ENCODE measurements at places on chromosomes 2 and 18. TPM values are rescaled to one million over a fixed set of nuclear protein-coding genes. Genes with fewer than 3 reads are reported as not detected.

DNA sequence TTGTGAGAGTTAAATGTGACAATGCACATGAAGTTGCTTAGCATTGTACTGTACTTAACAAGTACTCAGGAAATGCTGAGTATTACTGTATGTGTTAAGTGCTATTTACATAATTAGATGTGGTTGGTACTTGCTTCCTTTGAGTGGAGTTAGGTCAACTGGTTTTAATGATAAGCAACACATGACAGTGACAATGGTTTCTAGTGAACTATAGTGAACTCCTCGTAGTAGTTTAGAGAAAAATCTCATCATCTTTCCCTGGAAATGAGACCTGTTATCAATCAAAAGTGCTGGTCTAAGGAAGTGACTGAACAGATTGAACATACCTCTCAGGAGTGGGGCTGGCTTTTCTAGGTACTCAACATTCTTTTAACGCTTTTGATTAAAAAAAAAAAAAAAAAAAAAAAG lies 29.2 kb upstream of the ZDBF2 start:
- no peaks in the 10 kb centered on the region for H3K4me1 ChIP-seq
- H3K4me3 ChIP-seq, result no peak overlapping the region
- no peaks in the 10 kb centered on the region for H3K27me3 ChIP-seq
- no peak for DNase-seq
- H3K27ac ChIP-seq, result no peak overlapping the region

- H3K4me1 ChIP-seq, result no peaks in the 10 kb centered on the region
- no peak overlapping the region for H3K4me3 ChIP-seq
- no peaks in the 10 kb centered on the region for H3K36me3 ChIP-seq
- H3K27me3 ChIP-seq, result no peaks in the 10 kb centered on the region
- no peak overlapping the region for H3K27ac ChIP-seq
- DNase-seq, result no peak
Observed at GRCh38 chr2:135890835-135891234, 14.6 kb upstream of the MCM6 start.

DNA sequence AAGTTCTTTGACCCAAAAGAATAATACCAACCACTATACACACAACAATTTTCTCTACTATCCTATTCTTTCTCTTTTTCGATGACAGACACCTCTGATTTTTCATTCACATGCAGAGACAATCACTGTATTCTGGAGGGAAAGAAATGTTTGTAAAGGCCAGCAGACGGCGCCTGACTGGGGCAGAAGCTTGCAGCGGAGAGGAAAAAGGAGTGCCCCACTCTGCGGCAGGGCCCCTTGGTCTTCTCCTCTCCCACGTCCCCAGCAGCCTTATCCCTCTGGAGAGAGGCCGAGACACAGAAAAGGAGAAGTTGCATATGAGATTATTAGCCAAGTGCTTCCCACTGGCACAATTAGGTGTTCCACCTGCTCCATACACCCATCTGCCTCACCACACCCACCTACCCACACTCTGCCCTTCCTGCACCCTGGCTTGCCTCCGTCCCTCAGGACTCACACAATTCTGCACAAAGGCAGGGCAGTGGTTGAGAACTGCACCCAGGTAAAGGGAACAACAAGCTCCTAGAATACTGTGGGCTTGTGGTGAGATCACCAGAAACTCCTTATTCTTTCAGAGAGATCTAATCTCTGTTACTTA lies 687.3 kb downstream of the NRXN1 start:
- no peak for DNase-seq
- H3K27me3 ChIP-seq, result no peaks in the 10 kb centered on the region
- no peaks in the 10 kb centered on the region for H3K4me1 ChIP-seq
- no peak overlapping the region for H3K4me3 ChIP-seq

DNA sequence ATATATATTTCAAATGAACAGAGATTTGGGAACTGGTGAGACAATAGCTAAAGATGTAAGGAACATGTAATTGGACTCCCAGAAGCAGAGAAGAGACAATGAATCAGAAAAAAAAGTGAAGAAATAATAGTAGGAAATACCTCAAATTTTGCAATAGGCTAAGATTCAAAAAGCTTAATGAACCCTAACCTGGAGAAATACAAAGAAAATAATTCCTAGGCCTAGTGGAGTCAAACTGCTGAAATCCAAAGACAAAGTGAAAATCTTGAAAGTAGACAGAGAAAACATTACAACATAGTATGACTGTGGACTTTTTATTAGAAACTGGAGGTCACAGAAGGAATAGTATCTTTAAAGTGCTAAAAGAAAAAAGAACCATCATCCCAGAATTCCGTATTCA lies 76.7 kb downstream of the LAMA3 start:
- DNase-seq, result no peak
- no peaks in the 10 kb centered on the region for H3K36me3 ChIP-seq
- H3K27me3 ChIP-seq, result no peaks in the 10 kb centered on the region
- no peaks in the 10 kb centered on the region for H3K4me1 ChIP-seq
- H3K27ac ChIP-seq, result no peak overlapping the region
- no peak overlapping the region for H3K4me3 ChIP-seq

GRCh38 chr2:190820416-190820815 lies 60.2 kb upstream of the GLS start:
- no peaks in the 10 kb centered on the region for H3K27me3 ChIP-seq
- H3K27ac ChIP-seq, result no peak overlapping the region
- H3K4me3 ChIP-seq, result no peak overlapping the region

GRCh38 chr2:202376460-202377206 lies 506 bp downstream of the BMPR2 start:
- no peaks in the 10 kb centered on the region for H3K27me3 ChIP-seq
- peaks cover 14% of the 10 kb centered on the region for H3K4me1 ChIP-seq
- DNase-seq, result peak; percentile 65

DNA sequence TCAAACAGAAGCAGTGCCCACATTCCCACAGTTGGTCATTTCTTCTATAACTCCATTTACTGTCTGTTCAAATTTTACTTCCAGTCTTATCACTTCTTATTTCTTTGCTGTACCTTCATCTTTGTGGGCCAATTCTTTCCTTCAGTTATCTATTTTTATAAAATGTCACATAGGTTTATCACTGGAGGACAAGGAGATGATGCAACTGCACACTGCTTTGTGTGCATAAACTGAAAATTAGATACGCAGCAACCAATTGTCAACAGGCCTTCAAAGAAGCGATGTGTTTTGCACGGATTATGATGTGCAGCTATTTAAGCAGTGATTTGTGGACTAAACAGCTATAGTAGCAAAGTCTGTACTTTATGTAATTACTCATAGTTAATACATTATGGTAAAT lies 726.8 kb upstream of the GCFC2 start:
- no peak overlapping the region for H3K27ac ChIP-seq
- no peak overlapping the region for H3K4me3 ChIP-seq
- H3K4me1 ChIP-seq, result no peaks in the 10 kb centered on the region
- no peak for DNase-seq

Gene CTDP1
- total RNA-seq, result 14.7 TPM

DNA sequence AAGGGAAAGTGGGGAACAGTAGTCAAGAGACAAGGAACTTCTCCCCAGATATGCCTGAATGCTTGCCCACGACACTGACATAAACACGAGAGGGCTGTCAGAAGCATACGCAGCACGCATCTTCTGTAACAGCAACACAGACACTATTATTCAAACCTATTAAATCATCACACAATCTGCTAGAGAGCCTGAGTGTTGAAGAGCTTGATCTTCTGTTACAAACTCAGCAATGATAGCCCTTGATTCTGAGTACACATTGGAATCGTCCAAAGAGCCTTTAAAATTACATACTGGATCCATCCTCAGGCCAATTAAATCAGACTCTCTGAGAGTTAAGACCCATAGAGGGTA lies 111.6 kb downstream of the ZNF521 start:
- no peaks in the 10 kb centered on the region for H3K27me3 ChIP-seq
- no peak overlapping the region for H3K4me3 ChIP-seq
- H3K4me1 ChIP-seq, result peaks cover 11% of the 10 kb centered on the region
- H3K36me3 ChIP-seq, result no peaks in the 10 kb centered on the region
- H3K27ac ChIP-seq, result no peak overlapping the region

GRCh38 chr2:222134654-222135053 lies 164.1 kb downstream of the PAX3 start:
- DNase-seq, result no peak
- no peaks in the 10 kb centered on the region for H3K4me1 ChIP-seq
- no peaks in the 10 kb centered on the region for H3K27me3 ChIP-seq
- no peaks in the 10 kb centered on the region for H3K36me3 ChIP-seq
- no peak overlapping the region for H3K27ac ChIP-seq

Gene FSIP2
- 0.09 TPM for total RNA-seq

DNA sequence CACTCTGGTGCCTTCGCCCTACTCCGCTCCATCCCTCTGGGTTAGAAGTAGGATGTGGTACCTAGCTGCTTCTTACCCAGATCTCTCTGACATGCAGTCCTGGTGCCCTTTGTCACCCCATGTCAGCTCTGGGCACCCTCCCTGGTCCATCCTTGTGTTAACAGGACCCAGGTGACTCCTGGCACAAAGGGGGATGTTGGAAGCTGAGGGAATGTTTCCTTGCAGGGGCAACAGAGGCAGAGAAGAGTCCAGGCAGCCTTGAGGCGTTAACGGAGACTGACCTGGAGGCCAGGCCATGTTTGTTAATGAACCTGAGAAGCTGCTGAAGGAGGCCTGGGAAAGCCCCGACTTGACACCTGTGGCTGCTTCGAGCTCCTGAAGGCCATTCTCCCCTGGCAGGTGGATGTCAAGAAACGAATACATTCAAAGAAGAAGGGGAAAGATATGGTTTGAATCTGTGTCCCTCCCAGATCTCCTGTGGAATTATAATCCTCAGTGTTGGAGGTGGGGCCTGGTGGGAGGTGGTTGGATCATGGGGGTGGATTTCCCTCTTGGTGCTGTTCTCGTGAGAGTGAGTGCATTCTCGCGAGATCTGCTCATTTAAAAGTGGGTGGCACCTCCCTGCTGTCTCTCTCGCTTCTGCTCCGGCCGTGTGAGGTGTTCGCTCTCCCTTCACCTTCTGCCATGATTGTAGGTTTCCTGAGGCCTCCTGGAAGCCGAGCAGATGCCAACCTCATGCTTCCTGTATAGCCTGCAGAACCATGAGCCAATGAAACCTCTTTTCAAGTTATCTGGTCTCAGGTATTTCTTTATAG lies 31.4 kb downstream of the NPPC start:
- no peak overlapping the region for H3K27ac ChIP-seq
- no peaks in the 10 kb centered on the region for H3K36me3 ChIP-seq
- H3K27me3 ChIP-seq, result no peaks in the 10 kb centered on the region
- H3K4me3 ChIP-seq, result no peak overlapping the region
- DNase-seq, result no peak
- H3K4me1 ChIP-seq, result no peaks in the 10 kb centered on the region

Gene CDKL4
- 1.4 TPM for total RNA-seq

DNA sequence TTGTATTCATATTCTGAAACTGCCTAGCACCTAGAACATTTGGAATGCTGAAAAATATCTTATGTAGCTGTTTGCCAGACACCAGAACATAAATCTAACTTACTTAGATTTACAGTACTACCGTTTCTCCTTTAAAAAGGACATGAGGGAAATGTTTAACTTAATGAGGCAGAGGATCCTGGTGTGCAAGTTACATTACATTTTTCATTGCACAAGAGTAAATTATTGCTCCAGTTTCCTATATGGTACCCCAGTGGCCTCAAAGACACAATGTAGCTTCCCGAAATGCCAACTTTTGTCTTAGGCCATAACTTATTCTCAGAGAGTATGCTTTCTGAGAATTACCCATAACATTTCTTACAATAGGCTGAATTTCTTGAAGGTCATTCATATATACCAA lies 105.5 kb upstream of the DTNA start:
- H3K4me1 ChIP-seq, result no peaks in the 10 kb centered on the region
- H3K4me3 ChIP-seq, result no peak overlapping the region
- no peak for DNase-seq

DNA sequence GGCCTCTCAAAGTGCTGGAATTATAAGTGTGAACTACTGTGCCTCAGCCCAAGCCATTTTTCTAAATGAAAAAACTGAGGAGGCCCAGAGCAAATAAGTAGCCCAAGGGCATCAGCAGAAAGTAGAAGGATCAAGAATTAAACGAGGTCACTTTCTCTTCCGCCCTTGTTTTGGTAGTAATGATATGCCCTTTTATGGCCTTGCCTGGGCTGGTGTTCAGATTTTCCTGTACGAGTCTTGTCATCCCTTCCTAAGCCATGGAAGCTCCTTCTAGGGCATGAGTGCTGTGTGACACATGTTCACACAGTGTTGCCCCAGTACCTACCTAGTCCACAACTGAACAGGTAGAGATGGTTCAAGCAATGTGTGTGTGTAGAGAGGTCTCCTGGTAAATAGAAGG lies 6.6 kb downstream of the HPCAL1 start:
- no peaks in the 10 kb centered on the region for H3K36me3 ChIP-seq
- H3K4me1 ChIP-seq, result peaks cover 4% of the 10 kb centered on the region
- no peaks in the 10 kb centered on the region for H3K27me3 ChIP-seq
- H3K4me3 ChIP-seq, result no peak overlapping the region
- no peak overlapping the region for H3K27ac ChIP-seq
- DNase-seq, result no peak

DNA sequence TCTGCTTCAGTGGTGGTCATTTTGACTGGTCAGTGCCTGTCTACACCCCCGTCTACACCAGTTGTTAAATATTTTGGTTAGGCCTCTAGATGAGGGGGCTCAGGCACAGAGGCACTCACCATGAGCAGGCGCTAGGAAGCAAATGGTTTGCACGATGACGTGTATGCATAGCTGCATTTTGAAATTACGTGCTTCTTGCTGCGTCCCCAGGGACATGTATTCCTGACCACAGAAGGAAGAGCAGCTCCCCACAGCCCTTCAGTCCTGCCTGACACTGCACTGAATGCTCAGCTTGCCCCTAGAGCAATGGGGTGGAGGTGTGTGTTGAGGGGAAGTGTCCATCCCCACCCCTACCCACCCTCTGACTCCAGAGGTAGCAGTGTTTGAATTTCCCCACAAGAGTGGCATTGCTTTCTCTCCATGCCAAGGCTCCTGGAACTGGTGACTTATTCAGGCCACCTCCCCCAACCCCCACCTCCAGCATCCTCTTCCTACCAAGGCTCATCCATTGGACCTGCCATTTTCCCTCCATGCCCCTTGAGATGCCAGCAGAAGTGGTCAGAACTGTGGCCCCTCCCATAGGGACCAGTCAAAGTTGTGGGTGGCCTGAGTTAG lies 11.4 kb upstream of the ZAP70 start:
- no peaks in the 10 kb centered on the region for H3K36me3 ChIP-seq
- H3K27me3 ChIP-seq, result no peaks in the 10 kb centered on the region
- no peak overlapping the region for H3K4me3 ChIP-seq
- no peak for DNase-seq

Gene CNTNAP5
- 0.07 TPM for total RNA-seq

DNA sequence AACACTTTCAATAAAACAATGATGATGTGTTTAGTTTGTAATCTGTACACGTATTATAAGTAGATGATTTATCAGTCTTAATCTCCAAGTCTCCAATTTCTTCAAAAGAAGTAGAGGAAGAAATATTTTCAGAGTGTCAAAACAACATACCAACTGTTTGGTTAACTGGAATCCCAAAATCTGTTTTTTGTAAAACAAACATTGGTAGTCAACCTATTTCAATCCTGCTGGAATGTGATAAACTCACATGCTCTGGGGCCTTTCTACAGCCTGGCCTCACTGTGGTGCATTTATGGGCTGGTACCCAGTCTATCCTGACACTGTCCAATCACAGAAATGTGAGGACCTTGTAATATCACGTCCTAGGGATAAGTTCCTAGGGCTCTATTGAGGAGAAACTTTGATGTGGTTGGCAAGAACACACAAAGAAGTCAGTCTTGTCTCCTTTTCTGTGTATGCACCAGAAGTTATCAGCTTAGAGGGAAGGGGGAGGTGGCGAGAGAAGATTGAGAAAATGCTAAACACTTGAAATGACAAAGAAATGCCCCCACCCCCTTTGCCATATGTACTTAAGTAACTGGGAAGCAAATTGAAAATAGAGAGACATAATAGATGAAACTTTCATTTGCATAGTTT lies 47.2 kb downstream of the PRKRA start:
- H3K27ac ChIP-seq, result no peak overlapping the region
- H3K36me3 ChIP-seq, result no peaks in the 10 kb centered on the region
- no peaks in the 10 kb centered on the region for H3K4me1 ChIP-seq
- no peak for DNase-seq
- no peaks in the 10 kb centered on the region for H3K27me3 ChIP-seq
- no peak overlapping the region for H3K4me3 ChIP-seq

Data from Caco-2 (cell line).